ENCODE measurements at places on chromosomes 7 and 10. TPM values are rescaled to one million over a fixed set of nuclear protein-coding genes. Genes with fewer than 3 reads are reported as not detected.
A peak's percentile ranks its signal among the peaks of the same experiment; 100 is the strongest.

Gene AKR1D1
- not detected for total RNA-seq

Gene CPA4
- total RNA-seq, result not detected

DNA sequence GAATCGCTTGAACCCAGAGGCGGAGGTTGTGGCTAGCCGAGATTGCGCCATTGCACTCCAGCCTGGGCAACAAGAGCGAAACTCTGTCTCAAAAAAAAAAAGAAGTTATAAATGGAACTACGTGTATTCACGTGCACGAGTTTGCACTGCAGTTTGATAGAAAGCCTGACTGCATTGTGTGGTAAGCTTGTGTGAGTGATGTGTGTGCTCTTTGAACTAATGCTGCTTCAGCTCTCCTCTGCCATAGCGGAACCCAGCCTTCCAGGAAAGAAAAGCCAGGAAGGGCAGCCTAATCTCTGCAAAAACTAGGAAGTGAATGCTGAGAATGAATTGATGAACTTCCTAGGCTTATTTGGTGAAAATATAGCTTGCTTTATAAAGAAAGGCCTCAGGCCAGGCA lies 15.6 kb upstream of the MKRN1 start:
- no peak overlapping the region for H3K4me3 ChIP-seq
- peaks cover 2% of the 10 kb centered on the region for H3K4me1 ChIP-seq
- DNase-seq, result no peak

Gene PURB
- 27.7 TPM for total RNA-seq

- H3K27me3 ChIP-seq, result peaks cover 11% of the 10 kb centered on the region
- no peak for DNase-seq
- no peak overlapping the region for H3K27ac ChIP-seq
- H3K4me1 ChIP-seq, result peaks cover 14% of the 10 kb centered on the region
- no peak overlapping the region for H3K4me3 ChIP-seq
- no peaks in the 10 kb centered on the region for H3K36me3 ChIP-seq
Measured at GRCh38 chr10:24442234-24442633, 233.3 kb downstream of the KIAA1217 start.

GRCh38 chr10:75694790-75695189 lies 263.4 kb downstream of the LRMDA start:
- peaks cover 2% of the 10 kb centered on the region for H3K27me3 ChIP-seq
- no peak for DNase-seq
- H3K36me3 ChIP-seq, result no peaks in the 10 kb centered on the region
- no peak overlapping the region for H3K4me3 ChIP-seq
- no peaks in the 10 kb centered on the region for H3K4me1 ChIP-seq

DNA sequence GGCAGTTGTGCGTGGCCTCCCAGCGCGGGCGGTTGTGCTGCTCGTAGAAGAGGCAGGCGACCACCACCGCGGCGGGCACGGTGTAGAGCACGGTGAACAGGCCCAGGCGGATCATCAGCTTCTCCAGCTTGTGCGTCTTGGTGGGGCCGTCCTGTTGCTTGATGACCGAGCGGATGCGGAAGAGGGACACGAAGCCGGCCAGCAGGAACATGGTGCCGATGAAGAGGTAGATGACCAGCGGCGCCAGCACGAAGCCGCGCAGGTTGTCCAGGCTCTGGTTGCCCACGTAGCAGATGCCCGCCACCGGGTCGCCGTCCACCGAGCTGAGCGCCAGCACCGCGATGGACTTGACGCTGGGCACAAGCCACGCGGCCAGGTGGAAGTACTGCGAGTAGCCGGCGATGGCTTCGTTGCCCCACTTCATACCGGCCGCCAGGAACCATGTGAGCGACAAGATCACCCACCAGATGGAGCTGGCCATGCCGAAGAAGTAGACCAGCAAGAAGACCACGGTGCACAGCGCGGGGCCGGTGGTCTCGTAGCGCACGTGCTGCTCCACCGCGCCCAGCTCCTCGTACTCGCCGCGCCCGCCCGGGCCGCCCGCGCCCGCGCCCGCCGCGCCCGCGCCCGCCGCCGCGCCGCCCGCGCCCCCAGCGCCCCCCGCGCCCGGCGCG lies 2.2 kb downstream of the FZD8 start:
- peaks cover 31% of the 10 kb centered on the region for H3K4me1 ChIP-seq
- peaks cover 68% of the 10 kb centered on the region for H3K27me3 ChIP-seq
- peak overlapping the region; percentile 47 for H3K4me3 ChIP-seq
- H3K27ac ChIP-seq, result no peak overlapping the region

- no peak for DNase-seq
- no peak overlapping the region for H3K4me3 ChIP-seq
- H3K27me3 ChIP-seq, result no peaks in the 10 kb centered on the region
- no peak overlapping the region for H3K27ac ChIP-seq
- H3K36me3 ChIP-seq, result no peaks in the 10 kb centered on the region
Measured at GRCh38 chr7:79308192-79308591, 145.3 kb downstream of the MAGI2 start.

Gene GPR26
- not detected for total RNA-seq

GRCh38 chr10:13920031-13920430 lies 333.3 kb downstream of the PRPF18 start:
- no peak overlapping the region for H3K27ac ChIP-seq
- no peaks in the 10 kb centered on the region for H3K36me3 ChIP-seq
- H3K4me3 ChIP-seq, result no peak overlapping the region
- no peaks in the 10 kb centered on the region for H3K4me1 ChIP-seq
- DNase-seq, result no peak

DNA sequence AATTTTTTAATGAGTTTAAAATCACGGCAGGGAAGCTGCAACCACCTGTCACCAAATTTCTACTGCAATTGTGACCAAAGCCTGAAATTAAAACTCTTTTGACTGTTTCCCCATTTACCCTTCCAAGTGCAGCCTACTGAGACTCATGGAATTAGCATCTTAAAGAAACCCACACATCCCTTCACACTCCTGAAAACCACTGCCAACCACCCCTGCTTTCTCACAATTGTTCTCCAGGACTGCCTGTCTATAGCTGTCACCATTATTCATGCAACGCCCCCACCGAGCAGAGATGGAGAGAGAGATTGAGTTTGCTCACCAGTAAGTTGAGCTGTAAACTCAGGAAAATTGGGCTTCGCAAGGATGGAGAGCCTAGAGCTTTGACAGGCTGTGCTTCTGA lies 383.8 kb upstream of the SORCS1 start:
- H3K27me3 ChIP-seq, result no peaks in the 10 kb centered on the region
- H3K27ac ChIP-seq, result no peak overlapping the region
- no peaks in the 10 kb centered on the region for H3K36me3 ChIP-seq
- no peak overlapping the region for H3K4me3 ChIP-seq

DNA sequence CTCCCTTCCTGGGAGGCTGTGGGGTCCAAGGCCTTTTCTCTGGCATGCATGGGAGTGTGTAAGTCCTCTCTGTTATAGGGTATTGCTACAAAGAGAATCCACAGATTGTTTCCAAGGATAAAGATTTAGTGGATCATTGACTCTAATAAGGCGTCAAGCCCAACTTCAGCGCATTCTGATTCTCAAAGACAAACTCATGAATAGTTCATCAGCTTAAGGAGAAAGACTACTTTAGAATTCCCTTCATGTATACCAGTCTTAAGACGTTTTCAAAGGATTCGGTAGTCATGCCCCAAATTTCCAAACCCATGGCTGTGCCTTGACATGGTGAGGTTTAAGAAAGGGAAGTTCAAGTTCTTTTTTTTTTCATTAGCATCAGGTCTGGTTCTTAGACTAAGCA lies 46.6 kb upstream of the ABLIM1 start:
- H3K4me3 ChIP-seq, result no peak overlapping the region
- H3K4me1 ChIP-seq, result no peaks in the 10 kb centered on the region
- no peak overlapping the region for H3K27ac ChIP-seq
- H3K27me3 ChIP-seq, result peaks cover 34% of the 10 kb centered on the region

Gene ITPRID1
- not detected for total RNA-seq

GRCh38 chr10:113362645-113363091 lies 190.2 kb upstream of the HABP2 start:
- no peaks in the 10 kb centered on the region for H3K36me3 ChIP-seq
- H3K27me3 ChIP-seq, result peaks cover 10% of the 10 kb centered on the region
- no peak for DNase-seq
- no peak overlapping the region for H3K27ac ChIP-seq
- H3K4me1 ChIP-seq, result no peaks in the 10 kb centered on the region
- H3K4me3 ChIP-seq, result no peak overlapping the region

Gene KCP
- 0.20 TPM for total RNA-seq

- no peak for DNase-seq
- peaks cover 2% of the 10 kb centered on the region for H3K36me3 ChIP-seq
- no peak overlapping the region for H3K4me3 ChIP-seq
- H3K27me3 ChIP-seq, result no peaks in the 10 kb centered on the region
Measured at GRCh38 chr7:112886208-112886607, 96.0 kb upstream of the TMEM168 start.

GRCh38 chr10:69179089-69179742 lies 818 bp upstream of the SUPV3L1 start:
- DNase-seq, result no peak
- H3K4me1 ChIP-seq, result peaks cover 38% of the 10 kb centered on the region
- H3K4me3 ChIP-seq, result peak overlapping the region; percentile 92
- peaks cover 13% of the 10 kb centered on the region for H3K36me3 ChIP-seq

- no peak overlapping the region for H3K27ac ChIP-seq
- H3K27me3 ChIP-seq, result no peaks in the 10 kb centered on the region
- H3K4me3 ChIP-seq, result no peak overlapping the region
- no peaks in the 10 kb centered on the region for H3K4me1 ChIP-seq
- DNase-seq, result no peak
Measured at GRCh38 chr10:98256692-98257091, 11.3 kb downstream of the LOXL4 start.

- H3K4me1 ChIP-seq, result no peaks in the 10 kb centered on the region
- no peak for DNase-seq
- no peaks in the 10 kb centered on the region for H3K36me3 ChIP-seq
- peaks cover 10% of the 10 kb centered on the region for H3K27me3 ChIP-seq
Measured at GRCh38 chr10:13505052-13505680, 23.6 kb downstream of the BEND7 start.

DNA sequence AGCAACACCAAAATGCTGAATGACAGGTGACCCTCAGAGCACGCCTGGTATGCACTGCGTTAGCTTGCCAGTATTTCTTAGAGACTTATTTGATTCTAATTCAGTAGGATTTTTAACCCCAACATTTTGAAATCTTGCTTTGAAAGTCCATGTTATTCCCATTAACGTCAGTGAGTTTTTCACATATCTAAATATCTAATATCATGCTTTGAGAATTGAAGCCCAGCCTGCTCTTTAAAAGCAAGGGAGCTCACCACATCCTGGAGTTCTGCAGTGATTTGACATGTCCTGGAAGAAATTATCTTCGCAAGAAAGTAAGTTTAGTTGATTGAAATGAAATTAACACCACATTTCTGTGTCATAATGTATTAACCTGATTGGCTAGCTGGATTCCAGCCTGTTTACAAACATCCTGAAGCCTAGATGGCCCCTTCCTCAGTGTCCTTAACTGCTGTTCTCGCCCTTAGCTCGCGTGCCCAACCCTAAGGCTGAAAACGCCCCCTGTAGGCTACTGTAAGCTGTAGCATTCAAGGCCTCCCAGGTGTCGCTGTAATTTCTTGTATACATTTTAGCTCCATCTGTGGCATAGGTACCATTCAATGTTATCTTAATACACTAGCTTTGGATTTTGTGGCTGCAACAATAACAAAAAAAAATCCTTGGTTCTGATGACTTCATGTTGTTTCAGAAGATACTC lies 191.5 kb downstream of the MGMT start:
- H3K27ac ChIP-seq, result no peak overlapping the region
- DNase-seq, result no peak
- H3K27me3 ChIP-seq, result no peaks in the 10 kb centered on the region
- H3K4me3 ChIP-seq, result no peak overlapping the region
- H3K4me1 ChIP-seq, result no peaks in the 10 kb centered on the region
- peaks cover 3% of the 10 kb centered on the region for H3K36me3 ChIP-seq

Gene CDC14C
- total RNA-seq, result not detected

DNA sequence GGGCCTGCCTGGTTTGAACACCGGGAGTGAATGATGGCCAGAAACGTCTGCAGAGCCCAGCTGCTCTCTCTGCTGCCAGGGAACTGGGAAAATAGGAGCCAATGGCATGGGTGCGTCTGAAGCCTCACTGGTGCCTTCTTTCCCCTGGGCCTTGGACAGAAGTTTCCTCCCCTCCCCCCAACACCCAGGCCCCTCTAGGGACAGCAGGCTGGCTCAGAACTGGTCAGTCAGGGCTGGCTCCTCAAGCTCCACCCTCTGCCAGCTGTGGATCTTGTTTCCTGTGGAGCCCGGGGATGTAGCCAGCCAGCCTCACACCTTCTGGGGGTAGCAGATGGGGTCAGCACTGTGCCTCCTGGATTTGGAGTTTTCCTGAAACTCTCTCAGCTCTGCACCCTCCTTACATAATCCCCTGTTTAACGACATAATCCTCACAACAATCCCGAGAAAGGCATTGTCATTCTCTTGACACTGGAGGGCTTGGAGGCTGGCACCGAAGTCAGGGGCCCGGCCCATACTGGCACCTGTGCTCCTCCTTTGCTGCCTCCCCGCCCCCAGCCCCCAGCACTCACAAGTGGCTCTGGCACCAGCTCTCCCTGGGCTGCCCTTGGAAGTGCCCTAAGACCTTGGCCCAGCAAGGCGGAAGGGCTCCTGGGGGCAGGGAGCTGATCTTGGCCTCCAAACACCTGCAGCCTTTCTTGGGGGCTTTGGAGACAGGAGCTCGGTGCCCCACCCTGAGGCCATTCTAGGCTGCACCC lies 5.7 kb downstream of the LDB3 start:
- H3K4me1 ChIP-seq, result no peaks in the 10 kb centered on the region
- no peak overlapping the region for H3K27ac ChIP-seq
- H3K27me3 ChIP-seq, result peaks cover 2% of the 10 kb centered on the region
- H3K4me3 ChIP-seq, result no peak overlapping the region
- H3K36me3 ChIP-seq, result no peaks in the 10 kb centered on the region

Gene ZKSCAN1
- total RNA-seq, result 63.1 TPM

Gene PLEKHS1
- 0.08 TPM for total RNA-seq

GRCh38 chr10:36380538-36380937 lies 738.4 kb upstream of the FZD8 start:
- H3K27me3 ChIP-seq, result no peaks in the 10 kb centered on the region
- no peak overlapping the region for H3K27ac ChIP-seq
- no peaks in the 10 kb centered on the region for H3K36me3 ChIP-seq
- no peak overlapping the region for H3K4me3 ChIP-seq
- DNase-seq, result no peak
- no peaks in the 10 kb centered on the region for H3K4me1 ChIP-seq

GRCh38 chr7:128190051-128190647 lies 50.9 kb upstream of the LEP start:
- peaks cover 40% of the 10 kb centered on the region for H3K27me3 ChIP-seq
- no peak overlapping the region for H3K27ac ChIP-seq
- H3K4me1 ChIP-seq, result peaks cover 8% of the 10 kb centered on the region
- peaks cover 10% of the 10 kb centered on the region for H3K36me3 ChIP-seq
- no peak overlapping the region for H3K4me3 ChIP-seq

Measured in activated CD4-positive, alpha-beta memory T cell treated with anti-CD3 and anti-CD28 coated beads, Interleukin-2, amount 10 ng/mL, durations not matched to agents 7 days and 5 days (primary cell).